ENCODE measurements at places on chromosomes 6 and 20.

DNA sequence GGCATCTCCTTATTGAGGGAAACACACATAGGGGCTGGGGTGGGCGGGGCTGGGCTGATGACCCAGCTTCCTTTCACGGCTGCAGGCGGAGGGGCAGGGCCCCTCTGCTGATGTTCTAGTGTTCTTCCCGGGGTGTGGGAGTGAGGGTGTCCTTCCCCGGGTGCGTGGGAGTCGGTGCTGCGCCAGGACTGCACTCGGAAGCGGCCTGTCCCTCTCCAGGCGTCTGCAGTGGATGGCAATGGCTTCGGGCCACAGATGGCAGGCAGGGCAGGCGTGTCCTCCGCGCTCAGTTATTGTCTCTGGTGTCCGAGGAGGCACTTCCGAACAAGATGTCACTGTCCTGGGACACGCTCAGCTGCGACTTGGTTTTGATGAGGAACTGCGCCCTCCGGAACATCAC, 19.2 kb downstream of the KCNG1 start:
- DNase-seq, result no peak

GRCh38 chr6:43378631-43379030, 9.2 kb upstream of the ZNF318 start:
- DNase-seq, result no peak

DNA sequence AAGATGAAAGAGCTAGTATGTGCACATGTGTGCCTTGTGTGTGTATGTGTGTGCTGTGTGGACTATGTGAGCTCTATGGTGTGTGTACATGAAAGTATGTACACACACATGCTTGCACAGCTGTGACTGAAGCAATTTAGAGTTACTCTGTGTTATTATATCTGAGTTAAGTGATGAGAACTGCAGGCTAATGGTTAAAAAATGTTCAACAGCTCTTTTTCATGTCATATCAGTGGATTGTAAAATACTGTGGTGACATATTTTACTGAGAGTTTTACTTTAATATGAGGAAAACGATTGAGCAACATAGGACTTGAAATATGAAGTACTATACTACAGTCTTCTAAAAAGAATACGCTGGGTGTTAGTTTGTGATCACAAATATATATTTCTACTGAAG, 195.7 kb upstream of the KCNK16 start:
- DNase-seq, result no peak

- no peak for DNase-seq
Observed at GRCh38 chr6:159983641-159984080, 14.8 kb downstream of the IGF2R start.

GRCh38 chr20:3326779-3327521, 80.5 kb downstream of the DNAAF9 start:
- no peak for DNase-seq

GRCh38 chr6:134317471-134318131, at the start of gene SGK1:
TSS of gene SGK1 (minus strand) at chr6:134318112. CDS start at chr6:134317460, 652 bp downstream.
- DNase-seq, result peak; percentile 17

- DNase-seq, result no peak
Observed at GRCh38 chr6:91501930-91502329, 915.1 kb upstream of the MAP3K7 start.

DNA sequence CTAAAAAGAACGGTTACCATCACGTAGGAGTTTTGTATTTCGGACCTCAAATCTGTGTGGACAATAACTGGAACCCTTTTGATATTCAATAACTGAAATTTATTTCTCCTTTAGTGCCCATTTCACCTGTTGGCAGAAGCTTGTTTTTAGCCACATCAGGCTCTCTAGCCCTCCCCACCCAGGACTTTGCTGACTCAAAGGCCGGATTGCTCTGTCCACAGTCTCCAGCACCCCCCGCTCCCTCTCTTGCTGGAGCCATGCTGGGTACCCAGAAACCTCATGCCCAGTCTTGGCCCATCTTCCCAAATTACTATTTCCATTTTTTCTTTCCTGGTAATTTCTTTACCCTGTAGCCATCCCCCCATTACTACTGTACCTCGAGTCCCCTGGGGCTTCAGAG, 55.8 kb upstream of the DUSP22 start:
- no peak for DNase-seq

DNA sequence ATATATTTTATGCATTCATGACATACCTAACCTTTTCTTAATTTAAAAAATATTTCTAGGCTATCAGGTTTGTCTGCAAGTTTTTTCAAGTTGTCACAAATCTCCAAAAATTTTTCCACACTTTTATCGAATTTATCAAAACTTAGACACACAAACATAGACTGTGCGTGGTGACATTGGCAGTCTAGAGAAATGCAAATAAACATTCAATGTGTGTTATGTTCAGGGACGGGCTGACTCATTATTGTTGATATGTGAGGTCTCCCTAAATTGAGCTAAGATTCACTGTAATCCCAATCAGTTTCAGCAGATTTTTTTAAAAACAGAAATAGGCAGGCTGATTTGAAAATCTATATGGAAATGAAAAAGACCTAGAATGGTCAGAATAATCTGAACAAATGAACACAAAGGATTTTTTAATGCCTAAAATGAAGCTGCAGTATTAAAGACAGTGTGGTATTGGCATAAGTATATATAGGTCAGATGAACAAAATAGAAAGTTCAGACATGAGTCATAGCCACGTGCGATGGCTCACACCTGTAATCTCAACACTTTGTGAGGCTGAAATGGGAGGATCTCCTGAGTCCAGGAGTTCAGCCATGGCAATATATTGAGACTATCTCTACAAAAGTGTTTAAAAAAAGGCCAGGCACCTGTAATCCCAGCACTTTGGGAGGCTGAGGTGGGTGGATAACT, 19.2 kb downstream of the BLTP3A start:
- DNase-seq, result peak; percentile 49

- DNase-seq, result no peak
Observed at GRCh38 chr6:56079751-56080540, 167.4 kb downstream of the COL21A1 start.

DNA sequence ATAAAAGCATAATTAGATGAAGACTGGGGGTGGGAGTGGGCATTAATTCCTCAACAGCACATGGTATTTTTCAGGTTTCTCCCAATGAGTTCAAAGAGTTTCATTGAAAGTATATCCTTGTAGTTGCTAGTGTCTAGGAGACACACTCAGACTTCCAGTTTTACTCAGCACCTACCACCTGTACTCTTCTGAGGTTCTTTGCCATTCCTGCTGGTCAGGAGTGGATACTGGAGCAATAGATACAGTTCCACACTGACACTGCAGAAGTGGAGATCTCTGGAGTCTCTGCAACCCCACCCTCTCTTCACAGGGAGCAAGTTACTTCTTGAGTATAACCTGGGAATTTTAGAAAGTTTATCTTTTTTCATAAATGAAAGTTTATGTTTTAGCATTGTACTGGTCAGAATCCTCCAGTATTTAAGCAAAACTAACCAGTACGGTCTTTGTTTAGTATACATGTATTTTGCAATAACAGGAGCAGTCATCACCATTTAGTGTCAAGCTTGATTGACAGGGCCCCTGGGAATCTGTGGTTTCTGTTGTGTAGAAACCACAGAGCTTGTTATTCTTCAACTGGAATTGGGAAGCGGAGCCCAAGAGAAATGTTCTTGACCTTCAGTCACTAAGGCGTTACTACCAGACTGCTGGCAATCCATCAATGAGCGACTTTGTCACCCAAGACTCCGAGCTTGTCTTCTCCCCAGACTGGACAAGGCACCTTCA, 148.1 kb downstream of the ZDHHC14 start:
- DNase-seq, result peak; percentile 23

DNA sequence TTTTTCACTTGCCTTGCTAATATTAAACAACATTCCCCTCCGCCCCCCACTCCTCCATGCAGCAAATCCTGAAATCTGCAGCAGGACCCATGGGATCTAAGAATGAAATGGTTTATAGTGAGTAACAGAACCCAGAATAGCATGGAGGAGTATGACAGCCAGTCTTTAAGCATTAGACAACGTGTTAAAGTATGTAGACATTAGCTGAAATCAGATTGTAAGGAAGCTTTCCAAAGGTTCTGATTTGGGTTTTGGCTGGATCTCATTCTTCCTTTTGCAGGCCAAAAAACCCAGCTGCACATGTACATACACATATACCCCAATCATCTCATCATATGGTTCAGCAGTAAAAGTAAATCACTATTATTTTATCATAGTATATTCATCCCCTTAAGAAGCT, 126.5 kb downstream of the GJA10 start:
- DNase-seq, result no peak

DNA sequence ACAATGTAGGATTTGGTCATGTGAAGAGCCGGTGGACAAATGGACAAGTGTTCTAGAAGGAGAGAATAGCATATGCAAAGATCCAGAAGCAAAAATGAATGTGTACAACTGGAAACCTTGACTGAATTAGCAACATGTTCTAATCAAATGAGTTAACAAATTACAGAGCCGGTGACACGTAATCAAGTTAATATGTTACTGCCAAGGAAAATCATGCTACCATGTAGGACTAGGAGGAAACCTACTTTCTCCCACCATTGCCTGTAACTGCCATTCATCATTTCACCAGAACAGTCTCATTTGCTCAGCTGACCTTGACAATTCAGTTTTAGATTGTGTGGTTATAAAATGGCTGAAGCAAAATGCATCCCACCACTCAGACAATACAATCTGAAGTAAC, 179.4 kb downstream of the KIF16B start:
- no peak for DNase-seq

- peak; percentile 50 for DNase-seq
Observed at GRCh38 chr6:129592516-129593232, 117.3 kb downstream of the ARHGAP18 start.

- no peak for DNase-seq
Observed at GRCh38 chr6:63213325-63213724, 2.1 kb downstream of the FKBP1C start.

DNA sequence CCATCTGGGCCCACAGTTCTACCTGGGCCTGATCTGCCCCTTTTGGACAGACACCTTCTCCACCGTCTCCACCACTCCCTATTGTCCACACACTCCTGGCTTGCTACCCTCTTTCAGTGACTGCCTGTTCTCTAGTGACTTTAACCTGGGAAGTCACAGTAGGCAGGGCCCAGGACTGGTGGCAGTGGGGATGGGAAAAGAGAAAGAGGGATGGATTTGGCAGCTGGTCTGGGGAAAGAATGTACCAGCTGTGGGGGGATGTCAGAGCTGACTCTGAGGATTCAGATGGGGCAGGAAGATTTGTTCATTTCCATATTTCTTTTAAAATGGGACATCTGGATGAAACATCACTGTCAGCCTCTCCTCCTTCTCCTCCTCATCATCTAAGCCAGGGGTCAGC, 85.5 kb downstream of the SULF2 start:
- no peak for DNase-seq

GRCh38 chr20:9985773-9986172, 49.0 kb upstream of the ANKEF1 start:
- no peak for DNase-seq

- DNase-seq, result peak; percentile 65
Observed at GRCh38 chr6:104718672-104719071, 141.0 kb downstream of the HACE1 start.

DNA sequence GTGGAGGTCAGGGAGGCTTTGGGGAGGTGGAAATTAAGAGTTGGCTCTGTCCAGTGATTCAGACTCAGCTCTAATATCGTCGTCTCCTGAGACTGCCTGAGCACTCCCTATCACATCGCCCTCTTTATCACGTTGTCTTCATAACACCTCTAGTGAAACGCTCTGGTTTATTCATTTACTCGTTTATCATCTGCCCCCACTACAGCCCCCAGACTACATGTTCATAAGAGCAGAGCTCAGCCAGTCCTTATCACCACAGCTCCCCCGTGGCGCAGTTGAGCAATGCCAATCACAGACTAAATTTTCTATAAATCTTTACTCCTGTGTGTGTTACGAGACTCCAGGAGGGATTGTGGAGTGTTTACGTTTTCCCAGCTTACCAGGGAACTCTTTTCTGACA, 316.2 kb downstream of the ADGRB3 start:
- no peak for DNase-seq

DNA sequence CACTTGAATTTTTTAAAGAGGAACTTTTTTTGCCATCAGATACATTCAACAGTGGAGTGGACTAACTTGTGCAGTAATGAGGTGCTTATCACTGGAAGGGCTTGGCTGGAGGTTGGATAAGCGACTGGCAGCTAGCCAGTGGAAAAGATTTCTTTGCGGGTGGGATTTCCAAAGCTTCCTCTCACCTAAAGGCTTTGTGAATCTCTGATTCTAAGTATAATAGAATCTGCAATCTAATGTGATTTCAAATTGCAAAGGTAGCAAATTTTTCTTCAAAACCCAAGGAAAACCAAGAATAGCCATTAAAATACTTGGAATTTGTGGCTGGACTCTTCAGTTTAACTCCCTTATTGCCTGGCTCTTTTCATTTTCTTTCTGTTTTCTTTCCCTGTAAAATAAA, 460.4 kb upstream of the MARCKS start:
- DNase-seq, result no peak

DNA sequence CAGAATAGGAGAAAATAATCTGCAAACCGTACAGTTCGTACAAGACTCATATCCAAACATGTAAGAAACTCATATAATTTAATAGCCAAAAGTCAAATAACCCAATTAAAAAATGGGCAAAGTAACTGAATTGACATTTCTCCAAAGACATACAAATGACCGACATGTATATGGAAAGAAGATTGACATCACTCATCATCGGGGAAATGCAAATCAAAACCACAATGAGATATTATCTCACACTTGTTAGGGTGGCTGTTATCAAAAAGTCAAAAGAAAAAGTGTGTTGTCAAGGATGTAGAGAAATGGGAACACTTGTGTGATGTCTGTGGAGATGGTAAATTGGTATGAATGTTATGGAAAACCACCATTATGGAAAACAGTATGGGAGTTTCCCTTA, 70.5 kb upstream of the STXBP5 start:
- DNase-seq, result no peak

DNA sequence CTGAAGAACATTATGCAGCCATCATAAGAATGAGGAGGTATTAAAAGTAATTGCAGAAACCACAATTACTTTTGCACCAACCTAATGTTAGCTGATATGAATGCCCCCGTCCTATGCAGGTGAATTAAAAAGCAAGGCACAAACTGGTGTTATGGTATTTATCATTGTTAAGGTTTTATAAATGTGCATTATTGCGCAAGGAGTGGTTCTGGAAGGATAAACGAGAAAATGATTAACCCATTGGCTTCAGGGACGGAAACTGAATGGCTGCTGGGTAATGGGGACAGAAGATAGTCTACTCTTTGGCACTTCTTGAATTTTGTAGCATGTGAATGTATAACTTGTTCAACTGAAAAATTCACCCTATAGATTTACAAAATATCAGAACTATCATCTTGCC, 148.6 kb upstream of the SALL4 start:
- DNase-seq, result no peak

GRCh38 chr6:113979937-113980336, 9.0 kb upstream of the HDAC2 start:
- DNase-seq, result no peak

DNA sequence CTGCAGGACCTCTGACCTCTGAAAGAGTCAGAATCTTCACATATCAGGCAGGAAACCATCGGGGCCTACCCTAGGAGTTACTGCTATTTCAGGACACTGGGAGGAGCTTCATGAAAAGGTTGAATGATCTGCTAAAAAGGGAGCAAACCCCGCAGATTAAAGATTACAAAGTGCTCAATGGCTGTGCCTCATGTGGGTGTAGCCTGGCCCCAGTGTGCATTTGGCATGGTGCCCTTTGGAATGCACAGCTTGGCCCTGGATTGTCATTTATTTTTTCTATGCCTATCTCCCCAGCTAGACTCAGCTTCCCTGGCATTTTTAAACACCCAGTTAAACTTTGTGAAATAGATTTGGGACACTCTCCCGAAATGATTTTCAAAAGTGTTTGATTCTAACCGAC, 368.5 kb upstream of the SPTLC3 start:
- DNase-seq, result no peak

- peak; percentile 60 for DNase-seq
Observed at GRCh38 chr6:128597004-128597403, 76.6 kb upstream of the PTPRK start.

All from PC-3 (cell line).